ENCODE measurements at places on chromosomes 4 and X.

- DNase-seq, result no peak
Measured at GRCh38 chr4:180792541-180792940, 1450.7 kb upstream of the TENM3 start.

DNA sequence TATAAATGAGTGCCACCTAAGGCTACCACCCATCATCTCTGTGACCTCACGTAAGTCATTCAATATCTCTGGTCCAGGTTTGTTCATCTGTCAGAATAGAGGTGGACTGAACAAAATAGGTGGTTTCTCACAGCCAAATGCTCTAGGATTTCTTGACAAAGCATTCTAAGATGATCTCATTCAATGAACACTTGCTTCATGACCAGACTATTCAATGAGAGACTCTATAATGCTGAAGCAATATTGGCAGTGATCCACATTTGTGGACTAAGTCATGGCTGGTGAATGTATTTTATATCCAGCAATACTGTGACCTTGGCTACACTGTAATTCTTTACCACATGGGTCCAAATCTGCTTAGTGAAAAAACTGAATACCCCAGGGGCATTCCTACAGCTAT is 37.9 kb downstream of the LDB2 start:
- DNase-seq, result no peak

GRCh38 chr4:154618708-154619315 is 6.4 kb upstream of the FGG start:
- DNase-seq, result no peak

DNA sequence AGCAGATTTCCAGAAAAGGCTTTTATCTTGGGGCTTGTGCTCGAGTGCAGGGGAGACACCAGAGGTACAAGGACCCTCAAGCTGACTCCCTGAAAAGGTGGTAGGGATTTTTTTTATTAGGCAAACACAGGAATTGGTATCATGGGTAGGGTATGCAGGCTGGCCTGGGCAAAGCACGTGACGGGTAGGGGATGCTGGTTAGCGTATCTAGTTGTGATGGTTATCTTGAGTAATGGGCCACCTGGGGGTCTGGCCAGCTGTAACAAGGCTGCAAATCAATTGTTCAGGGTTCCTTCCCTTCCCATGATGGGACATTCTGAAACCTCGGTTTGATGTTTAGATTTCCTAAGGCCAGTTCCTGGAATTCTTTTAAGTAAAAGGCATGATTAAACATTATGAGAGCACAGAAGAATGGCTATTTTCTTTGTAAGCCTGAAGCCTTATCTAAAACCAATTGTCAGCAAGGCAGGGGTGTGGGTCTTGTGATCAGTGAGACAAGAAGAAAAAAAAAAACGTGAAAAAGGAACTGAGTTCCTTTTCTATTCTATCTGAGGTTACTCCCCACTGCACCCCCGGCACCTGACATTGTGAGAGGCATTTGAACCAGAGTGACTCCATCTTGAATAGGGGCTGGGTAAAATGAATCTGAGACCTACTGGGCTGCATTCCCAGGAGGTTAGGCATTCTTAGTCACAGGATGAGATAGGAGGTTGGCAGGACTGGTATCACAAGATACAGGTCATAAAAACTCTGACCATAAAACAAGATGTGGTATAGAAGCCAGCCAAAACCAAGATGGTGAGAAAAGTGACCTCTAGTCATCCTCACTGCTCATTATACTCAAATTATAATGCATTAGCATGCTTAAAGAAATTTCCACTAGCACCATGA is 64.2 kb upstream of the S100G start:
- no peak for DNase-seq

DNA sequence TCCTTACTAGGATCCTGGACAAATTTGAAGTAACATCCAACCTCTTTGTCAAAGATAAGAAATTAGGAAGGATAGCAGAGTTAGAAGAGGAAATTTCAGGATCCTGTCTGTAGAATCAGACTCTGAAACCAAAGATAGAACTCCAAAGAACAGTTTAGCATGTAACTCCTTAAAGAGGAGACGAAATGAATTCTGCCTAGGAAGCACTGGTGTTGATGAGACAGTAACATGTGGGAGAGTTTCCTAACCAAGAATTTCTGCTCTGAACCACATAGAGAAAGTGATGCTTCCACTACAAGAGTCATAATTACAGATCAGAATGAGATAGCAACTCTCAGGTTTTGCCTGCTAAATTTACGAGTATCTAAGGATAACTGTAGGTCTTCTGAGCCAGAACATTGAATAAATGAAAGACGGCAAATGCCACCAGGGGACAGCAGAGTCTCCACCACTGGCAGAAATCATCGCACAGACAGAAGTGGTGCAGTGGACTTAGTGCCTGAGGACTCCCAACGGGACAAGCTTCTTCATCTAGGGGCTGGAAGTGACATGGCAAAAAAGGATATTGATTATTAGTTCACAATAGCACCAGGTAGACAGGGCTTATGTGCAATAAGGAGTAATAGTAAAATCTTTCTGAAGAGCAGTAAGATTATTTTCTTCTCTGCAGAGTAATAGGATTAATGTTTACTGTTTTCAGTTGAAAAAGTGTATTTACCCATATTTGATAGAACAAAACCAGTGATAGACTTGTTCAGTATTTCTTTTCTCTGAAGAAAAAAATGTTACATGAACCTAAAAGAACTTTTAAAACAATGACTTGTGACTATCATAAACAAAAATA is 6.7 kb upstream of the PPID start:
- no peak for DNase-seq

DNA sequence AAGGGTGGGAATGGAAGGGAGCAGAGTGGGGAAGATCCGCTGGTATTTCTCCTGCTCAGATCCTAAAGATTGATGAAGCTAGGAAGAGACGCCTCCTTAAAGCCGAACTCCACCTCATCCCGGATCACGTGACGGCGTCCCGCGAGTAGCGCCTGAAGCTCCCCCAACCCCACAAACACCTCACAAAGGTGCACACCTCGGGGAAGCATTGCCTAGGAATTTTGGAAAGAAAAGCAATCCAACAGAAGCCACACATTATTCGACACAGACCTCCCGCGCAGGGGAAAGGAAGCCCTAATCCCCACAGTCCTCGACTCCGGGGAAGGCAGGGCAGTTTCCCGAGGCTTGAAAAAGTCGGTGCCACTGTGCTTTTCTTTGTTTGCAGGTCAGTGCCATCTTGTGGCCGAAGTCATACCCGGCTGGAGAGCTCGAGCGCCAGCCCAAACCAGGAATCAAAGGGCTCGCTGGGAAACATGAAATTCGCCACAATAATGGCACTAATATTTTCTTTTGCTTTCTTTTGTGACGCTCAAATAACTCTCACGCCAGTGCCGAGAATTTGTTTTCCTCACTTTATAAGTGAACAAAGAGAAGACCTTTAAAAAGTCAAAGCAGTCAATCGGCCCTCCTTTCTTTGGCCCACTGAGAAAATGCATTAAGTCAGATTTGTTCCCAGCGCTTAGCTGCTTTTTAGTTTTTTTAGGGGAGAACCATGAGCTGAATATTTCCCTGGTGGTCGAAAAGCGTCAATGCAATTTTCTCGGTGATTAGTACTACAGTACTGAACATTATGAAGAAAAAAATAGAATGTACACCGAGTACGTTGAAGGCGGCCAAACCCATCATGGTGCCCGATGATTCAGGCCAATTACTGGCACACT is at the start of gene NPY1R:
NPY1R (minus strand) TSS at position 71 of the 881 bp plus-strand sequence. CDS start 6,042 bp downstream, outside the sequence.
- no peak for DNase-seq

DNA sequence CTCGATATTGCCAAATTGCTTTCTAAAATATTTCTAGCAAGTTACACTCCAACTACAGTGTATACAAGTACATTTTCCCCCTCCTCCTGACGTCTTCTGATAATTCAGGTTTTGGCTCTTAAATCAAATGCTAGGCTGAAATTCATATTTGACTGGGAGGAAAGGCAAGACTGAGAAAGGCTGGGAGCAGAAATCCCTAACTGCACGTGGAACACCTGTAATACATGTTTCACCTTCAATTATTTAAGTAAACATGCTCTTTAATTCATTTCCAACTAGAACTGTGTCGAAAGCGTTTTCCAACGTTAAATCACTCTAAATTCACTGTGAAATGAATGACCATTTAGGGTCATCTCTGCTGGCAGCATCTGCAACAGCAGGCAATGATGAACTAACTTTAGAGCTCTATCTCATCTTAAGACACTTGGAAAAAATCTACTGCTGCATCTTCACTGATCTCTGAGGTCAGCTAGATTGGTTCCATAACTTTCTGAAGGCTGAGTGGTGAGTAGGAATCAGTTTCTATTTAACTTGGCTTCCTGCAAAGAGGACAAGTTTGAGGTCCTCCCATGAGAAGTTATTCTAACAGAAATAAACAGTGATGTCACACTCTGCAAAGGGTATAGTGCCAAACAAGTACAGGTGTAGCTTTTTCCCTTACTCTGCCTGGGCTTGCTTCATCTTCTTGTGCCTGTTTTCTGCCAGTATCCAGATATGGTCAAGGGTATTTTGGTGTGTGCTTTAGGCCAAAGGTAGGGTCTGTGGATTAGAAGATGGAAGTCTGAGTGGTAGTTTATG is 144.3 kb upstream of the PAK3 start:
- no peak for DNase-seq

- DNase-seq, result no peak
Measured at GRCh38 chrX:10486373-10486772, 134.0 kb downstream of the MID1 start.

DNA sequence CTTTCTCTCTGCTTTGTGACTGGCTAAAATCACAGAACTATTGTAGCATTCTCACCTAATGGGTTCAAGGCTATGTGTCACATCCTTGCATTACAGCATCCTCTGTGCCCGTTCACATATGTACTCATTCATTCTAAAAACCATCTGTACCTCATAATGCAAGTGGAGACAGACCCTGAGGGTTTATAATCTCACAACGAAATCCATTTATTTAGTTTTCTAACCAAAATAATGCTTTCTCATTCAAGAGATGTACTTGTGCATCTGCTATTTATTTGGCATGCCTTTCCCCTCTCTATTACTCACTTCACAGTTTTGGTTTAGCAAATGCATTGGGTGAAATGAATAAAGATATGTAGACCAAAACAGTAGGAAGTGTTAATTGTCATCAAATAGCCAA is 261.5 kb downstream of the DCHS2 start:
- no peak for DNase-seq

- DNase-seq, result no peak
Measured at GRCh38 chr4:146342600-146343192, 128.4 kb downstream of the REELD1 start.

DNA sequence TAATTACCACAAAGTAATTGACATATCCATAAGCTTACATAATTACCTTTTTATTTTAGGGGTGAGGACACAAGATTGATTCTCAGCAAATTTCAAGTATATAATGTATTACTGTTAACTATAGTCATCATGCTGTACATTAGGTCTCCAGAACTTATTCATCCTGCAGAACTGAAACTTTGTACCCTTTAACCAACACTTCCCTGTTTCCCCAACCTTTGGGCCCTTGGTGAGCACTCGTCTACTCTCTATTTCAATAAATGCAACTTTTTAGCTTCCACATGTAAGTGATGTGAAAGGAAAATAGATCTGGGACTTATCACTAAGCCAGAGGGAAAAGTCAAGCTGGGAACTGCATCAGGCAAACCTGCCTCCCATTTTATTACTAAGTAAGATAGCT is 33.6 kb upstream of the CCNG2 start:
- no peak for DNase-seq

GRCh38 chr4:14967982-14968381 is 34.3 kb upstream of the CPEB2 start:
- DNase-seq, result no peak

DNA sequence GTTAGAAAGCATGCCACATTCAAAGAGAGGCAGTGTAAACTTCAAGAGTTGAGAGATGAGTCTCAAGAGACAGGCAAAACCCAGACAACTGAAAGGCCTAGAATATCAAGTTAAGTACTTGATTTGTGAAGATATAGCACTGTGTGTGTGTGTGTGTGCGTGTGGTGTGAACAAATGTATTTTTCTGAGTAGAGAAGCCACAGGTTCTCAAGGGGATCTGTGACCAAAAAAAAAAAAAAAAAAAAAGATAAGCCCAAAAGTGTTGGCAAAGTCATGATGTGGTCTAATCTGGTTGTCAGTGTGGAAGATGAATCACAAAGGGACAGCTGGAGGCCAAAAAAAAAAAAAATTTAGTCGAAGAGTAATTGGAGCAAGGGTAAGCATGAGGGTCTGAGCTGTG is 3.9 kb downstream of the RIPPLY1 start:
- no peak for DNase-seq

- DNase-seq, result no peak
Measured at GRCh38 chrX:100928660-100929613, at the start of gene XKRX. XKRX (minus strand) TSS chrX:100928917; CDS start chrX:100928304, 613 bp downstream.

DNA sequence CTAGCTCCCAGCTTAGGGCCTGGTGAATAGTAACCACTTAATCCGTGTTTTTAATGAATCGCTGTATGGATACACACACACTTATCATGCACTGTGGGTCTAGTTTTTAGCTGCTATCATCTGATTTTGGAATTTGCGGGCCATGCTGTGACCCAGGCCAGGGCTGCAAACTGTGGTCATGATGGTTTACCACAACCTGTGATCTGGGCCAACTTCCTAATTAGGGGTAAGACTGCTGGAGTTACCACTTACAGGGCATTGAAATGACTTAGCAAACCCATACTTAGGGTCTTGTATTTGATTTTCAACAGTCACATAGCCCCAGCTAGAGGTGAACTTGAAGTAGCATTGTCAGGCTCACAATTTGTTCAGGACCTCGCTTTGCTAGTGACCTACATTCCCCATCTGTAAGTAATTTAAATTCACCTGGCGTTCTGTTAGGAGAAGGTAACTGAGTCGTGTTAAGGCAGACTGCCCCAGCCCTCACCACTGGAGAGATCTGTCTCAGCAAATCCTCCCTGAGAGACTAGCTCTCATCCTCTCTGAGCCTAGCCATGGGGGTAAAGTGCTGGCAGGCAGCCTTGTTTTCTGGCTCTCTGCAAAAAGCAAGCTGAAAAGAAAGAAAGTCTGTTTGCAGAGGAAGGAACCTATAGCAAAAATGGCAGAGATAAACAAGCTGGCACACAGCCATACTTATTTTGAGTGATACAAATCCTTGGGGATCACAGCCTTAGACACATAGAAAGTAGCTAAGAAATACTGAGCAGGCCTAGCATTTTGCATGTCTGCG is 33.8 kb upstream of the EGFL6 start:
- DNase-seq, result no peak

Measured in stimulated activated CD8-positive, alpha-beta memory T cell treated with anti-CD3 and anti-CD28 coated beads, Interleukin-15, amount 100 ng/mL, for 24 hours (primary cell).